ENCODE measurements at places on chromosomes 6 and 20.

- no peak for DNase-seq
Measured at GRCh38 chr20:62370115-62370806, 3.1 kb upstream of the LAMA5 start.

DNA sequence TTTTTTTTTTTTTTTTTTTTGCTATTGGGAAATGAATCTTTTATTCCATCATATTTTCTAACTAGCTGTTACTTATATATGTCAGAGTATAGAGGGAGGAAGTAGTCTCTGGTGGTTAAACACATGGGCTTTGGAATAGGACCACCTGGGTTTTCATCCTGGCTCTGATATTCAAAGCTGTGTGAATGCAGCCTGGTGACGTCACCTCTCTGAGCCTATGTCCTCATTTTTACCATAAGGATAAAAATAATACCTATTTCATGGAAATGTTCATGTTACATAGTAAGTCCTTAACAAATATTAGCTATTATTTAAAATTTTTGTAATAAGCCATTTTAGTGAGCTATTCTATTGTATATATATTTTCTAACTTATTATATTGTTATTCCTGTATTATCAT, 58.8 kb upstream of the TOX2 start:
- no peak for DNase-seq

DNA sequence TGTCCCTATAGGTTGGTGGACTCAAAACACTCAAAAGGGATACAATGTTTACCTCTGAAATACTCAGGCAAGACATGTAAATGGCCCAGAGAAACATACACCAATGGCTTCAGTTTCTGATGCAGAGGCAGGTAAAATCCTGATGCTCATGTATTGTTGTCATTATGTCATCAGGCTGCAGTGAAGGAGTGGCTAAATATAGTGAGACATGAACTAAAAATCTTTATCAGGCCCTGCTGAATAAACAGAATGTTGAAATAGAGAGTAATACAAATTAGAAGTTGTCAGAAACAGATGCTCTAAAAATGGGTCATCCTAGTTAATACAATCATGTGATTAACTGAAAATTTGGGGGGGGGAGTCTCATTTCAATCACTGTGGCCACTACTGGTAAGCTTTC, 20.4 kb downstream of the PTPRK start:
- no peak for DNase-seq

DNA sequence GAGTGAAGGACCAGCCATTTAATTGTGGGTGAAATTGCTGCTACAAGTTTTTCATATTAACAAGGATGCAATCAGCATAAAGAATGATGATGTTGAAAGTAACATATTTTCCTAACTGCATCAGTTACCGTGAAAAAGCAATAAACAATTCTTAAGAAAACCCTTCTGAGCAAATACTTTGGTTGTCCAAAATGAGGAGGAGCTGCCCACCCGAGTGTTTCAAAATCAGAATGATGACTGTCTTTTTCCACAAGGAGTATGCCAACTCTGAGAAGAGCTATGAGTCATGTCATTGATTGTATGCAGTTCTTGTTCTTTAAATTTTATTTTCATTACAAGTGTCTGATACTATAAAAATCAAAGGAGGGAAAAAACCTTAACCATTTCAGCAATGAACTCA, 470.5 kb downstream of the COL12A1 start:
- no peak for DNase-seq

DNA sequence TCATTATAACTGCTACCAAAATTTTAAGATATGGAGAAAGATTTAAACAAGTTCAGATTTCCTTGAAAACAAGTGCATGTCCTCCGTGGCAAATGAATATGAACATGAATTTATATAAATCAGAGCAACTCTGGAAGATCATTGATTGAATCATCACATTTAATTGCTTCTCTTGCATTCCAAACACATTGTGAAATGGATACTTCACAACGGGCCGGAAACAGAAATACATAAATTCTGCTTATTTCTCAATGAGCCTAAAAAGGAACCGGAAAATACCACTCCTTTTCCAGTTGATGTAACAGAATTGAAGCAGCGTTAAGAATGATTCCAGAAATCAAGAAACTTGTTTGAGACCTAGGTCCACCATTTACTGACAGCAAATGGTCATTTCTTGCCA, 134.6 kb upstream of the BTN3A2 start:
- DNase-seq = no peak

DNA sequence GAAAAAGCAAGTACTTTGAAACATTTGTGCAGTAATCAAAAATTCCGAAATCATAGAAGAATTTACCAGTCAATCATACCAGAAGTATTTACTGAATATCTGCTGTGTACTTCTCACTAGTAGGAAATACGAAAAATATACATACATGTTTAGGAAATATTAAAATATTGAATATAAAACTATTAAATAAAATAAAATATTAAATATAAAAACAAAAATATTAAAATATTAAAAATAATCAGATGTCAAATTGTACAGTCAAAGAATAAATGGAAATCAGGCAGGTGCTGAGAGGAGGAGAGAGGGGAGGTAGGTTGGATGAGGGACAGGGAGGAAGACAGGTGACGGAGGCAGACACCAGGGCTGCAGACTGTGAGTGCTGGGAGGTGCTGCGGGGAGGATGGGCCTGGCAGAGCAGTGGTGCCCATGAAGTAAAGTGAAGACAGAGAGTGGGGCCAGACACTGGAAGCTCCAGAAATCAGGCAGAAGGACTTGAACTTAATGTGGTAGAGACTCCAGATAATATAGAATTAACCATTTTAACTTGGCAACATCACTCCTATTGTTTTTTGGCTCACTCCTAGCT, 55.9 kb downstream of the PRKN start:
- no peak for DNase-seq

DNA sequence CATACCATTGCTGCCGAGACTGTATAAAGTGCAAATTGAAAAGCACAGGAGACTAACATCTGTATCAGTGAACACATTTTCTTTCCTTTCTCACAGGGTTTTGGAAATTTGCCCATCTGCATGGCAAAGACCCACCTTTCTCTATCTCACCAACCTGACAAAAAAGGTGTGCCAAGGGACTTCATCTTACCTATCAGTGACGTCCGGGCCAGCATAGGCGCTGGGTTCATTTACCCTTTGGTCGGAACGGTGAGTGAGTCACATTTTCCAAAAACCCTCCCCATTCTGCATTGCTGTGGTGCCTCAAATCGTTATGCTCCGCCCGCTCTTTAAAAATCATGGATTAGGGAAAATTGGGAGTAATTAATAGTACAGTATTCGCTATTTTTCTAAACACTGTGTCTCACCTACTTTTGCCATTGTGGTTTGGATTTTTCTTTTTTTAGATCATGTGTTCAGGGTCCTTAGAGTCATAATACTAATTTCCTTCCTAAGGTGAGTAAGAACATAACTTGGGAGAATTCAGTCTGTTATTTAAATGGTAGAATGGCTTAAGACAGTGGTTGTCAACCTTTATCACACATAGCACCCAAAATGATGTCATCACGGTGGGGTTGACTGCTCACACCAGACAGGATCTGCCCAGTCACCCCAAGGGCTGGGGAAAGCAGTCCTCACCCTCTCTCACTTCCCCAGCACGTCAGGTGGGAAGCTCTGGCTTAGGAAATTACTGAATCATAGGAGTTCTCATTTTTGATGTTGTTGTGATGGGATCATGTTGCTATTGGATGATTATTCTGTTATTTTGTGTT, 171.6 kb downstream of the MTHFD1L start:
- DNase-seq = no peak

DNA sequence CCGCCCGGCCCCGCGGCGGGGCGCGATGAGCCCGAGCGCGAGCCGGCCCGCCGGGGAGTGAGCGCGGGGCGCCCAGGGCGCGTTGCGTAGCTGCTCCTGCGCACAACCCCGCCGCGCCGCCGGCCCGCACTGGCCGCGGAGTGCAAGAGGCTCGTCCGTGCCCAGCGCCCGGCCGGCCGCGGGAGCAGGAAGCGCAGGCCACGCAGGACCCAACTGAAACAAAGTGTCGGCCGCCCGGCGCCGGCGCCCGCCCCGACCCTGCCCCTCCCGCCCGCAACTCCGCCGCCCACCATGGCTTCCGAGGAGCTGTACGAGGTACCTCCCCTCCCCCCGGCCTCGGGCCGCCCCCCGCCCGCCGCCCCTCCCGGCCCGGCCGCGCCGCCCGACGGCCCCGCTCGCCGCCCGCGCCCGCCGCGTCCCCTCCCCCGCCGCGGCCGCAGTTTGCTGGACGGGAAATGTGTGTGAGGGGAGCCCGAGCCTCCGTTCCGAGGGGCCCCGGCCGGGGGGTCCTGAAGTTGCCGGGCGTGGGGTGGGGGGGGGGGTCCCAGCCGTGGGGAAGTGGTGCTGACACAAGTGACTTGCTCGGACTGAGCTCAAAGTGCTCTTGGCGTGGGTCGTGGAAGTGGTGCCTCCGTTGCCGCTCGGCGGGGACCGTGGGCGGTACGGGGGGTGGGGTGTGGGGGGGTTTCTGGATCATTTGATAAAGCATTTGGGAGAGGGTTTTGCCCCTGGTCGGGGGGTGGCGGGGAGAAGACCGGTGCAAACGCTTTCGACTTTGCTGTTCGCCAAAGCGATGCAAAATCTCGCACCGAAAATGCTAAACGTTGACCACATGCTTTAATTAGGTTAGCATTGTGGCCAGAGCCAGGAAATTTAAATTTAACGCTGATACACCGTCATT, 539 bp downstream of the CDYL start:
- no peak for DNase-seq

DNA sequence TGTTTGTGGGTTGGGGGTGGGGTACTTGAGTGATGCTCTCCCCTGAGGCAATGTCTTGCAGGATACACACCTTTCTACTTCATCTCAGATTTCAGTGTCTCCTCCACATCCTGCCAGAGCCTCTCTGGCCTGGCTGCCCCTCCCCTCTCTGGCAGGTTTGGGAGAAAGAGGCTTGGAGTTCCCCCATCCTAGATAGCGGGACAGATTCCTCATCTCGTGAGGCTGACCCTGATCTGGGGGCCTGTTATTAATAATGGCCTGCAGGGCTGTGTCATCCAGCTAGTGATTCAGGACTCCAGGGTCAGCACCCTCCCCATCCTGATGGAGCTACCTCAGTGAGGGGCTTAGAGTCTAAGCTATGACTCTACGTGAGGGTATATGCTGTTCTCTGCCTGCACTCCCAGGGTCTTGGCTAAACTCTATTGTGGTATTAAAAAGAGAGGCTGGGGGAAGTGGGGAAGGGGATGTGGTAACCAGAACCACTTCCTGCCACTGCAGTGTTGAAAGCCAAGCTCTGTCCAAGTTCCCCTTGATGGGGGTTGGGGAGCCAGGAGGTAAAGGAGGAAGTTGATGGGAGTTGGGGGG, 3.7 kb upstream of the MMP9 start:
- DNase-seq = no peak

DNA sequence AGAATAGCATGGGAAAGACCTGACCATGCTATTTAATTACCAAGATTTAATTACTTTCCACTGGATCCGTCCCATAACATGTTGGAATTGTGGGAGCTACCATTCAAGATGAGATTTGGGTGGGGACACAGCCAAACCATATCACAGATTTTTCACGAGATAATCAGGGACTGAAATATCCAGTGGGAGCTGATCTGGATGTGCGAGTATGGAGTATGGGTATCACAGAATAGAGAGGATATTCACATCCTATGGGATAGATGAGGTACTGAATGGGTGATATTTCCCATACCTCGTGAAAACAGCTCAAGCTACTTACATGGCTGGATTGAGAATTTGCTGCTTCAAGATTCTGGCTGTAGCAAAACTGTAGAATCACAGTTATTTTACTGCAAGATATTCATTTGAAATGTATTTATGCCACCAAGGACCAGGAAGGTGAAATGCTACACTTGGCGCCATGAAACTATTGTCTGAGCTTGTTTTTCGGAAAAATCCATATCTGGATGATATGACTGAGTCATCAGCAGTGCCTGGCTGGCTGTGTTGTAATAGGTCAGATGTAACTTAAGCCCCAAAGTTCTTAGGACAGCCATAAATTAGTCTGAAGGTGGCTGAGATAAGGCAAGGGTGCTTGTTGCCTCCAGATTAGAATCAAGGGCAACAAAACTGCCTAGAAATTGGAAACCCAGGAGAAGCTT, 29.8 kb downstream of the KCNS1 start:
- DNase-seq = no peak
